Aorta (tissue), 5 donors: ENCODE measurements at places on chromosomes 11 and 22. TPM values are rescaled to one million over a fixed set of nuclear protein-coding genes. Genes with fewer than 3 reads are reported as not detected.

DNA sequence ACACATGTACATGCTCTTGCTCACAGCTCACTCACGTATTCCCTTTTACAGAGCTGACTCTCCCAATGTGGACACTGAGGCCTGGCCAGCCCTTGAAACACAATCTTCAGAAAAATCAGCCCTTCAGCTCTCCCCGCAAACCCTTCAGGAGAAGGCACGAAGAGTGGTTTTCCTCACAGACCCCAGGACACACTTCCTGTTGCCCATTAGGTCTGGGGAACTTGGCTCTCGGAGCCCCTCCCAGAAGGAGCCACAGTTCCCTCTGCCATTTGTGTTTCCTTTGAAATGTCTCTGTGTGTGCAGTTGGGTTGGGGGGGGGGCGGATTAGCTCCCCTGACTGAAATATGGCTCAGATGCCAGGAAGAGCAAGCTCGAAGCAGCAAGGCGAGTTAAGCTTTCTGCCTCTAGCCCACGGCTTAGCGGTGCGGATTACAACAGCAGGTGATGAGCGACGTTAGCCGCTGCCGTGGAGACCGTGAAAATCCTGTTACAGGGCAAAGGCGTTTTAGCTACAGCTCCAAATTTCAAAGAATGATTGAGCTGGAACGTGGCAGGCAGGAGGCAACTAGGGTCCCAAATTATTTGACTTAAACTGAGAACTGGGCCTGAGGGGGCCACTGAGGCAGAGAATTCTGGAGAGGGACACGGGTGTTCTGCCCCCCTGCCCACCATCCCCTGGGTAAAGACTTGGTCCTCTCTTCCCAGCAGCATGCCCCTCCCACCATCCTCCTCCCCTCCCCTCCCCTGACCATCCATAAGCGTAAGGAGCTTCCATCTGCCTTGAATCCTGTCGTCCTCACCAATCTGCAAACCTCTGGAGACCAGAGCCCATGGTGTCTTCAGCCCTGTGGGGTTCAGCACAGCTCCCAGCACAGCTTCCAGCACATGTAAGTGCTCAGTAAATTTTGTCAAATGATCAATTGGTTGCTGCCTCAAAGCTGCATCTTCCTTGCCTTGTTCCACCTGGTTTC is 598.6 kb downstream of the BUD13 start:
- no peaks in the 10 kb centered on the region for H3K27me3 ChIP-seq
- no peak overlapping the region for H3K4me3 ChIP-seq

The DDX25 gene
- total RNA-seq = 0.30 TPM

- no peaks in the 10 kb centered on the region for H3K27me3 ChIP-seq
- no peaks in the 10 kb centered on the region for H3K36me3 ChIP-seq
- no peaks in the 10 kb centered on the region for H3K4me1 ChIP-seq
- H3K27ac ChIP-seq = no peak overlapping the region
These were observed 232.0 kb downstream of the BUD13 start for GRCh38 chr11:116540645-116541304.

GRCh38 chr11:45968901-45969300 is 46.4 kb downstream of the LARGE2 start:
- H3K4me3 ChIP-seq = no peak overlapping the region
- no peaks in the 10 kb centered on the region for H3K27me3 ChIP-seq
- H3K4me1 ChIP-seq = no peaks in the 10 kb centered on the region
- no peak for DNase-seq
- H3K27ac ChIP-seq = no peak overlapping the region

The DGAT2 gene
- 4.4 TPM for total RNA-seq

GRCh38 chr22:40334899-40335298 is 11.4 kb upstream of the ADSL start:
- H3K27me3 ChIP-seq = no peaks in the 10 kb centered on the region
- DNase-seq = no peak
- no peak overlapping the region for H3K4me3 ChIP-seq
- H3K36me3 ChIP-seq = peaks cover 3% of the 10 kb centered on the region
- H3K27ac ChIP-seq = no peak overlapping the region
- H3K4me1 ChIP-seq = no peaks in the 10 kb centered on the region

GRCh38 chr22:36409911-36410756 is 22.4 kb upstream of the MYH9 start:
- H3K27ac ChIP-seq = no peak overlapping the region
- H3K4me1 ChIP-seq = no peaks in the 10 kb centered on the region
- DNase-seq = peak; percentile 84
- no peak overlapping the region for H3K4me3 ChIP-seq
- no peaks in the 10 kb centered on the region for H3K36me3 ChIP-seq

The MS4A12 gene
- total RNA-seq = not detected

- H3K4me1 ChIP-seq = no peaks in the 10 kb centered on the region
- H3K4me3 ChIP-seq = no peak overlapping the region
- no peak for DNase-seq
- no peak overlapping the region for H3K27ac ChIP-seq
- H3K27me3 ChIP-seq = no peaks in the 10 kb centered on the region
These were observed 1.1 kb upstream of the CCND1 start for GRCh38 chr11:69639831-69640230.

DNA sequence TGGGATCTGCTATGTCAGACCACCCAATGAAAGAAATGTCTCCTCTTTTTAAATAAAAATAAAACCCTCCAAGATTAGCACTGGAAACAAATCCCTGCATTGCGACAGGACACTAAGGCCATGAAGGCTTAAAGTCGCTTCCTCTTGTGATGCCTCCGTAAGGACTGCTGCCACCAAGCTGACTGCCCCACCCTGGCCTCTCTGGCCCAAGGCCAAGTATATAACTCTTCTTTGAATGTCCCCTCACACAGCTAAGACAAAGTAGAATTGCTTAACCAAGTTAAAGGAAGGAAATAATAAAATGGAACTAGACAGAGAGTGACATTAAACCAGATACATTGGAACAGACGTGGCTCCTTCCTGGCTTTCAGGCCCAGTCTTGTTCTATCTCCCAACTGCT is 7.5 kb upstream of the NRGN start:
- no peak overlapping the region for H3K4me3 ChIP-seq
- H3K27me3 ChIP-seq = no peaks in the 10 kb centered on the region
- H3K27ac ChIP-seq = no peak overlapping the region
- DNase-seq = no peak
- H3K36me3 ChIP-seq = no peaks in the 10 kb centered on the region
- H3K4me1 ChIP-seq = no peaks in the 10 kb centered on the region

DNA sequence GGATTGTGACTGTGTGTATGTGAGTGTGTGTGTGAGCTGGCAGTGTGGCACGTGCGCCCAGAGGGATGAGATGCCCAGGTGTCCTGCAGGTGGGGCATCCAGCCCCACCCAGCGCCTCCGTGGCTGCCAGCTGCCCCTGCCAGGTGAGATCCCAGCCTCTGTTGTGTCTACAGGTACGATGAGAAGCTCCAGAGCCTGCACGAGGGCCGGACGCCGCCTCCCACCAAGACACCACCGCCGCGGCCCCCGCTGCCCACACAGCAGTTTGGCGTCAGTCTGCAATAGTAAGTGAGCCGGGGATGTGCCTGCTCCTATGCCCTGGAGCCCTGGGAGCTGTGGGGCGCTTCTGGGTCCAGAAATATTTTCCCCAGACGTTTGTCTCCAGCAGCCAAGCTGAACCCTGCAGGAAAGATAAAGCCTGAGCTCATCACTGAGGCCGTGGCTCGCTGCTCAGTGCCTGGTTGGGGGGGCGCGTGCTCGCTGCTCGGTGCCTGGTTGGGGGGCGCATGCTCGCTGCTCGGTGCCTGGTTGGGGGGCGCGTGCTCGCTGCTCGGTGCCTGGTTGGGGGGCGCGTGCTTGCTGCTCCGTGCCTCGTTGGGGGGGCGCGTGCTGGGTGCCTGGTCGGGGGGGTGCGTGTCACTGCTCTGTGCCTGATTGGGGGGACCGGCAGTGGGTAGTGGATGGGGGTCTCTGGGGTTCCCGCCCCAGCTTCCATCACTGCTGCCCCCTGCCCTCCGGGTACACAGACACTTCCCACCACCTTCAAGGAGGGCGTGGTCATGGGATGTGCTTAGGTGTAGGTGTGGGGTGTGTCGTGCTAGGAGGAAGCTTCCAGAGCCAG is 73.2 kb downstream of the ARHGAP8 start:
- H3K36me3 ChIP-seq = no peaks in the 10 kb centered on the region
- peak; percentile 59 for DNase-seq
- H3K4me1 ChIP-seq = no peaks in the 10 kb centered on the region
- no peak overlapping the region for H3K4me3 ChIP-seq

DNA sequence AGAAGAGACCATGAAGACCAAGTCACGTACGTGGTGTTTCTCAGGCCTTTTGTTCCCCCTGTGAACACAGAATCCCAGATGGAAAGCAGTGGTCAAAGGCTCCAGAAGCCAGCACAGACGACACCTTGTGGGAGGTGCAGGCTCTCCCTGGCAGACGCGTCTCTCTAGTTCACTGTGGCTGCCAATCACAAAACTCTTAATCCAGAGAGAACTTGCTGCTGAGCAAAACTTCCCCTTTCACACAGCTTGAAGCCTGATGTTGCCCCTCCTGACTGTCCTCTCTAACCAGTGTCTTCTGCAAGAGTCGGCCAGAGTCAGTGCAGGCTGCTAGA is 67.1 kb downstream of the PIWIL3 start:
- no peaks in the 10 kb centered on the region for H3K27me3 ChIP-seq
- DNase-seq = no peak
- H3K4me3 ChIP-seq = no peak overlapping the region
- H3K4me1 ChIP-seq = no peaks in the 10 kb centered on the region
- no peaks in the 10 kb centered on the region for H3K36me3 ChIP-seq

The MRGPRE gene
- not detected for total RNA-seq

DNA sequence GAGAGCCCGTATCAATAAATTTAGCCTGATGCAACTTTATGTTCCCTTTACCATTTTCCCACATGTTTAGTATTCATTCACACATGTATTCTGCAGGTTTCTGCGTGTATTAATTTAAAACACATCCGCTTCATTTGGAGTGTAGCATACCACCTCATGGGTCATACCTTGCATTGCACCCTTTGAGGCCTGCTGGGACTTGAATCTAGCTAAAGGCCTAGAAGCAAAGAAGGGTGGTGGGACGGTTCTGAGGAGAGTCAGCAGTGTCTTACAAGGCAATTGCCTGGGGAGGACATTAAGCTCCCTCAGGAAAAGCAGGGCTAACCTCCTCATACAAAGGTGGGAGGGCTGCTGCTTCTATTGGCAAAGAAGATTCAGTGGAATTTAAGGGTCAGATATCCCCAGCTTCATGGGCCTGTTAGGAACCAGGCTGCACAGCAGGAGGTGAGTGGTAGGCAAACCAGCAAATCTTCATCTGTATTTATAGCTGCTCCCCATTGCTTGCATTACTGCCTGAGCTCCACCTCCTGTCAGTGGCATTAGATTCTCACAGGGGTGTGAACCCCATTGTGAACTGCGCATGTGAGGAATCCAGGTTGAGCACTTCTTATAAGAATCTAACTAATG is 15.9 kb upstream of the SNX19 start:
- H3K36me3 ChIP-seq = no peaks in the 10 kb centered on the region
- no peak overlapping the region for H3K27ac ChIP-seq
- no peak overlapping the region for H3K4me3 ChIP-seq
- no peak for DNase-seq
- H3K4me1 ChIP-seq = no peaks in the 10 kb centered on the region

DNA sequence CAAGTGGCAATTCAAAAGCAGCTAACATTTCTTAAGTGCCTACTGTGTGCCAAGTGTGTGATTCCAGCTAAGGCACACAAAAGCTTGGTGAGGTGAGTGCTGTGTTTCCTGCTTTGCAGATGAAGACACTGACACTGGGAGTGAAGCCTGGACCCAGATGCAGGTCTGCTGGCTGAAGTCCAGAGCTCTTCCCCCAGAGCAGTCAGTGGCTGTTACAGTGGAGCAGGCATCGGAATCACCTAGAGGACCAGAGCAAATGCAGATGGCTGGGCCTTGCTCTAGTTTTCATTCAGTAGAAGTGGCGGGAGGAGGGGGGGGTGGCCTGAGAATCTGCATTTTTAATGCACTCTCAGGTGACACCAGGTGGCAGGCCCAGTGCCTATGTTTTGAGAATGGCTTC is 342.3 kb downstream of the CADM1 start:
- H3K4me3 ChIP-seq = no peak overlapping the region
- no peak for DNase-seq
- H3K27ac ChIP-seq = no peak overlapping the region
- H3K27me3 ChIP-seq = no peaks in the 10 kb centered on the region

GRCh38 chr22:44351685-44352377 is 39.1 kb upstream of the SHISAL1 start:
- DNase-seq = peak; percentile 66
- H3K4me1 ChIP-seq = no peaks in the 10 kb centered on the region
- H3K4me3 ChIP-seq = no peak overlapping the region
- H3K27me3 ChIP-seq = no peaks in the 10 kb centered on the region
- H3K27ac ChIP-seq = no peak overlapping the region

DNA sequence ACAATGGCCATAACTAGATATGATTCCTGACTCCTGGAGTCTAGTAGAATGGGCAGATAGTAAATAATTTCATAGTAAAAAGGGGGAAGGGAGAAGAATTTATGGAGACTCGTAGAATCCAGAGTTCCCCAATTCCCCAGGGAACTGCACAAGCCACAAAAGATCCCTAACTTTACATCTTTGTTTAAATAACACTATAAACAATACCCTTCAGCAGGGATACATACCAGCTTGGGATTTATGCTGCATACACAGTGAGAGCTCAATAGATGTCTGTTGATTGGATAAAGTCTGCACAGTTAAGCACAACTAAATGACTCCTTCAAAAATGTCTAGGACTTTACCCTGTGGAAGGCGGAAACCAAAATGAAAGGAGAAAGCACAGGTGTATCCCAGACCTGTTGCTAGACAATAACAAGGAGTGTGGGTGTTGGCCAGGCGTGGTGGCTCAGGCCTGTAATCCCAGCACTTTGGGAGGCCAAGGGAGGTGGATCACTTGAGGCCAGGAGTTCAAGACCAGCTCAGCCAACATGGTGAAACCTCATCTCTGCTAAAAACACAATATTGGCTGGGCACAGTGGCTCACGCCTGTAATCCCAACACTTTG is 6.8 kb downstream of the SLC35F2 start:
- no peak for DNase-seq
- no peaks in the 10 kb centered on the region for H3K36me3 ChIP-seq
- H3K27ac ChIP-seq = no peak overlapping the region

The ARVCF gene
- 59.7 TPM for total RNA-seq

The RFPL3 gene
- not detected for total RNA-seq

The FAM180B gene
- total RNA-seq = 4.8 TPM

- H3K27ac ChIP-seq = no peak overlapping the region
- no peak for DNase-seq
- no peaks in the 10 kb centered on the region for H3K36me3 ChIP-seq
- no peaks in the 10 kb centered on the region for H3K4me1 ChIP-seq
- H3K27me3 ChIP-seq = no peaks in the 10 kb centered on the region
- no peak overlapping the region for H3K4me3 ChIP-seq
These were observed 53.0 kb downstream of the GRAMD1B start for GRCh38 chr11:123483058-123483457.

The LMF2 gene
- total RNA-seq = 42.2 TPM
